CD4-positive, alpha-beta T cell (primary cell): ENCODE measurements at places on chromosomes 2 and 18. TPM values are rescaled to one million over a fixed set of nuclear protein-coding genes. Genes with fewer than 3 reads are reported as not detected.

Gene GRB14
- not detected for total RNA-seq

Gene ADD2
- total RNA-seq = 4.4 TPM

GRCh38 chr2:241412144-241412543, 56.1 kb downstream of the FARP2 start:
- H3K4me1 ChIP-seq = no peaks in the 10 kb centered on the region
- peaks cover 21% of the 10 kb centered on the region for H3K36me3 ChIP-seq
- no peak for DNase-seq
- H3K27ac ChIP-seq = no peak overlapping the region
- no peak overlapping the region for H3K4me3 ChIP-seq

- no peaks in the 10 kb centered on the region for H3K36me3 ChIP-seq
- no peak for DNase-seq
- H3K27me3 ChIP-seq = no peaks in the 10 kb centered on the region
- no peaks in the 10 kb centered on the region for H3K4me1 ChIP-seq
- H3K27ac ChIP-seq = no peak overlapping the region
- no peak overlapping the region for H3K4me3 ChIP-seq
These were observed 413.6 kb upstream of the KCNH7 start for GRCh38 chr2:163252199-163252598.

- no peaks in the 10 kb centered on the region for H3K27me3 ChIP-seq
- no peaks in the 10 kb centered on the region for H3K36me3 ChIP-seq
- no peaks in the 10 kb centered on the region for H3K4me1 ChIP-seq
- DNase-seq = no peak
These were observed 101.2 kb upstream of the SEC11C start for GRCh38 chr18:59038295-59039039.

- no peak for DNase-seq
- no peaks in the 10 kb centered on the region for H3K4me1 ChIP-seq
- H3K4me3 ChIP-seq = no peak overlapping the region
- no peak overlapping the region for H3K27ac ChIP-seq
- H3K36me3 ChIP-seq = no peaks in the 10 kb centered on the region
These were observed 141.8 kb upstream of the CTDP1 start for GRCh38 chr18:79537758-79538157.
